ENCODE measurements at places on chromosomes 4 and X.

DNA sequence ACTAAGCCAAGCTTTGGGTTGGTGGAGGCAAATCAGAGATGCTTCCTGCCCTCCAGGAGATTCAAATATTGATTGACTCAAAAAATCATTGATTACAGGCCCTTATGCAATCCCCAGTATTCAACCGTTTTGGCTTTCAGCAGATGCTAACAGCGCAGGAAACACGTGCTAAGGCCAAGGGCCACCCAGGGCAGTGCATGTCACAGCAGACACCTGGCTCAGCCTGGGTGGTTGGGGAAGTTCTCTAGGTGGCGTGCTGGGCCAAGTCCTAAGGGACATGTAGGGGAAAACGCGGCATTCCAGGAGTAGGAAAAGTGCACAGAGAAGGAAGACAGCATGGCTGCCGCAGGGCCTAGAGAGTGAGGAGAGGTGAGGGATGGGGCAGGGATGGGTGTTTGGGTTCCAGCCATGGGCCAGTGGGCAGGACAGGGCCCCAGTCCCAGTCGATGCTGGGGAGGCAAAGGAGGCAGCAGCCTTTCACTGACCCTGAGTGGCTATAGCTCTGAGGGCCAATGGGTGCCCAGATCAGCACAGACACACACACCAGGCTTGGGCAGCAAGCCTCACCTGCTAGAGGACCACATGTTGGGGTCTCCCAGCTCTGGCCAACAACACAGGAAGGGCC is 239.1 kb downstream of the EVC2 start:
- no peak for DNase-seq

GRCh38 chr4:135357091-135357490 is 1155.5 kb upstream of the PABPC4L start:
- no peak for DNase-seq

DNA sequence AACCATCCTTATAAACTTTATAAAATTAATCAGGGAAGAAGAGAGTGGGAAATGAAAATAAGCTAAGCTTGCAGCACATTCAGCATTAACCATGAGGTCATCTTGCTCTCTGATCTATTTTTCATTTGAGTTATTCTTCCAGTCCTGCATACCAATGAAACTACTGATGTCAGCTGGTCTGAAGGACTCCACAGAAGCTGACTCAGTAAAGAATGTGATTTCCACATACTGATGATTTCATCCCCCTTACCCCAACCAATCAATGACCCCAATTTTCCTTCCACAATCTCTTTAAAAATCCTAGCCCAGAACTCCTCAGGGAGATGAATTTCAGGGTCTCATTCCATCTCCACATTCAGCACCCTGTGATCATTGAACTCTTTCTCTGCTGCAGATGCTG is 18.8 kb upstream of the DSPP start:
- DNase-seq = no peak

- DNase-seq = no peak
Measured at GRCh38 chrX:70444946-70445656, 466 bp downstream of the DLG3 start.

- no peak for DNase-seq
Measured at GRCh38 chr4:14180983-14181601, 553.6 kb upstream of the BOD1L1 start.

- no peak for DNase-seq
Measured at GRCh38 chr4:55172694-55173287, 47.4 kb upstream of the KDR start.

GRCh38 chr4:82591592-82591991 is 29.8 kb upstream of the TMEM150C start:
- no peak for DNase-seq

- DNase-seq = peak; percentile 76
Measured at GRCh38 chr4:76504613-76505465, 69.8 kb downstream of the SHROOM3 start.

- DNase-seq = no peak
Measured at GRCh38 chr4:139642364-139642763, 23.3 kb upstream of the MGST2 start.

GRCh38 chrX:131441033-131441432 is 102.8 kb upstream of the OR13H1 start:
- DNase-seq = no peak

- no peak for DNase-seq
Measured at GRCh38 chr4:27218013-27218412, 357.4 kb downstream of the STIM2 start.

- DNase-seq = peak; percentile 57
Measured at GRCh38 chrX:130330706-130331105, 9.0 kb upstream of the SLC25A14 start.

GRCh38 chr4:74934016-74934831 is 1.3 kb downstream of the PARM1 start:
- no peak for DNase-seq

DNA sequence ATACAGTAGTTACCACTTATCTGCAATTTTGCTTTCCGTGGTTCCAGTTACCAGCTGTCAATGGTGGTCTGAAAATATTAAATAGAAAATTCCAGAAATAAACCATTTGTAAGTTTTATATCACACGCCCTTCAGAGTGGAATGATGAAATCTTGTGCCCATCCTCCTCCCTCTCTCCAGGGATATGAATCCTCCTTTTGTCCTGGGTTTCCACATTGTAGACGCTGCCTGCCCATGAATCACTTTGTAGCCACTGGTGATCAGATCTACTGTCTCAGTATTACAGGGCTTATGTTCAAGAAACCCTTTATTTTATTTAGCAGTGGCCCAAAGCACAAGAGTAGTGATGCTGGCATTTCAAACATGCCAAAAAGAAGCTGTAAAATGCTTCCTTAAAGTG is 198.6 kb downstream of the KCNIP4 start:
- DNase-seq = no peak

DNA sequence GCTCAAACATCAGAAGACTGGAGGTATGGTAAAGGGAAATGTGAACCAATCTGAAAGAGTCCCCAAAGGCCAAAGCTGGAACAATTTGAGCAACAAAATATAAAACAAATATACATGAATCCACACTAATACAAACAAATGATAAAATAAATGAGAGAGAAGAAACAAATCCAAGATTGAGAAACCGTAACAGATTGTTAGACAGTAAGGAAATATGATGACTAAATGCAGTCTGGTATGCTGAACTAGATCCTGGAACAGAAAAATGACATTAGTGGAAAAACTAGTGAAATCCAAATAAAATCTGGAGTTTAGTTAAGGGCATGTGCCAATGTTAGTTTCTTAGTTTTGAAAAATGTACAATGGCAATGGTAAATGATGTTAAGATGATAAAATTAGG is 15.9 kb downstream of the PPA2 start:
- no peak for DNase-seq

GRCh38 chrX:105460376-105460775 is 239.9 kb upstream of the TEX13A start:
- no peak for DNase-seq

DNA sequence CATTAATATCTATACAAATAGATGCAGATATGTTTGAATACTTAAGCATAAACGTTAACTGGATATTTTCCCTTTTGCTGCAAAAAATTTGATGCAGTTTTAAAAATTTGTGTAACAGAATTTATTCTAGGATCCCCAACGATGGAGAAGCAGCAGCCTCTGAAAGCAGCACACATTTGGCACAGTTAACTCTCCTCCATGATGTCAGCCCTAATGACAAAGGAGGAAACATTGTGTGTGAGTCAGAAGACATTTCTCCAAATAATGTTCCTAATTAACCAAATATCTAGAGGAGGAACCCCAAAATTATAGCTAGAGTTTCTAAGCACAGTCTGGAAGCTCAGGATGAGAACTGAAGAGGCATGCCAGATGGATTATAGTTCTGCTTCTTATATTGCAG is 281.9 kb upstream of the MAD2L1 start:
- DNase-seq = no peak

GRCh38 chr4:40608628-40609027 is 21.0 kb downstream of the RBM47 start:
- no peak for DNase-seq

DNA sequence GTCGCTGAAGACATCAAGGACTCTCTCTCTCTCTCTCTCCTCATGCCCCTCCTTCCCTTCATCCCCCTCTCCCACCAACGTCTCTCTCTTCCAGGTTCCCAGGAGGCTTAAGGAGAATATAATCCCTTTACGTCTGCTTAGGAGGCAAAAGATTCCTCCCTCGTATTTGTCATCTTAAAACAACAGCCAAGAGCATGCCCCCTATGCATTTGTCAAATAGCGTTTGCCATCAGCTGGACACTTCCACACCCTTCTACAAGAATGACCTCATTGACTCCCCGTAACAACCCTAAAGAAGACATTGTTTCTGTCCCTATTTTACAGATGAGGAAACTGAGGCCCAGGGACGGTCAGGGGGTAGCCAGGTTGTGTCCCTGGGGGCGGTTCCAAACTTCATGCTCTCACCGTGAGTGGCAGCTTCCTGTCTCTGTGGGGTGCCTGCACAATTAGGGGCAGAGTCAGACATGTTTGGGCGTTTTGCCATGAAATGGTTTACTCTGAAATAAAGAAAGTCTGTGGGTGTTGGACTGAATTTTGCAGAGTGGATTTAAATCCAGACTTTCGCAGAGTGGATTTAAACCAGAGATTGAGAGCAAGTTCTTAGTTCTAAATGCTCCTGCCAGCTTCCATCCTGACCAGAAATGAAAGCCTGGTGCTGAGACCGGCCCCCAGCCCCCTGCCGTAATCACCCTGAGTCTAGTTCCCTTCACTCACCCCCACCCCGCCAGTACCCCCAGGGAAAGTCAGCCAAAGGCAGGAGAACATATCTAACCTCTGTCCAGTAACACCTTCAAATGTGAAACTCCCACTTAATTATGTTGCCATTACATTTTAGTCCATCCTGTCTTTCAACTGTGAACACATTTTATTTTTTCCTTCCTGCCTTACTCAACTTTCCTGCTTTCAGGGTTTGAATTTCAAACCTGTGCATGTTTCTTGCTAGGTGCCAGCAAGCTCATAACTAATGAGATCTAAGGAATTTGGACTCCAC is 44.3 kb upstream of the TBL1X start:
- no peak for DNase-seq

All from NAMALWA (cell line).